Foreskin fibroblast (primary cell): ENCODE measurements at places on chromosomes 16 and 17.

- DNase-seq: no peak
Measured at GRCh38 chr17:80529904-80530292, 14.7 kb upstream of the RPTOR start.

GRCh38 chr16:85755929-85756768 is 5.3 kb upstream of the C16orf74 start:
- DNase-seq: peak; percentile 35

GRCh38 chr16:47395733-47396498 is 64.9 kb downstream of the ITFG1 start:
- DNase-seq: no peak

DNA sequence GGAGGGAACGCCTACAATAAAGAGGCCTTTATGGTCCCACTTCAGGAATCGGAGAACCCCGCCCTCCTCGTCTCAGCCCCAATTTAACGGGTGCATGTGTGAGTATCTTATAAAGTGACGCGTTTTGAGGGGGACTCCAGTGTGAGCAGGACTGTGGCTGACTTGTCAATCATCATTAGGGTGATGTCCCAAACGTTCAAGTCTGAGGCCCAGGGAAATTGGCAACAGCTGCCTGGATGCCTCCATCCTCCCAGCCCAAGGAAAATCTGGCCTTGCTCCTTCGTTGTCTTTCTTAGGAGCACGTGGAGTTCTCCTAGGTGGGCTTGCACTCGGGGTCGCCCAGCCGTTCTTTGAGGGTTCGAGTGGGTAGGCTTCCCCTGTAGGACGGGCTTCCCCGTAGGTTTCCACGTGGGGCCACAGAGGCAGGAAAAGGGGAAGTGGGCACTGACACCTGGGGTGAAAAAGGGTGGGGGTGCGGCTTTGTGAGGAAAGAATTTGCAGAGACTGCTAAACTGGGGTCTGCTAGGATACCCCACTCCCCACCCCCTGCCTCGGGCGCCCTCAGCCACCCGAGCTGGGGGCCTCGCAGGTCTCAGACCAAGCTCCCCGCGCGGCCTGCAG is 561 bp upstream of the HERPUD1 start:
- no peak for DNase-seq

- no peak for DNase-seq
Measured at GRCh38 chr16:15792563-15792971, 64.3 kb downstream of the MYH11 start.

GRCh38 chr16:80525420-80525819 is 15.4 kb upstream of the DYNLRB2 start:
- DNase-seq: no peak

DNA sequence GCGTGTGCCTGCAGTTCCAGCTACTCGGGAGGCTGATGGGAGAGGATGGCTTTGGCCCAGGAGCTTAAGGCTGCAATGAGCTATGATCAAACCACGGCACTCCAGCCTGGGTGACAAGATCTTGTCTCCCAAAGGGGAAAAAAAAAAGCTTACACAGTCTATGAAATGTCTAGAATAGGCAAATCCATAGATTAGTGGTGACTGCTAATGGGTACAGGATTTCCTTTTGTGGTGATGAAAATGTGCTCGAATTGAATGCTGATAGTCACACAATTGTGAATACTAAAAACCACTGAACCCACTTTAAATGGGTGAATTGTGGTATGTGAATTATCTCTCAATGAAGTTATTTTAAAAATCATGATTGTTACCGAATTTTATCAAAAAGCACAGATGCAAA is 14.9 kb downstream of the USP7 start:
- no peak for DNase-seq

- peak; percentile 17 for DNase-seq
Measured at GRCh38 chr17:58965221-58965620, 141.5 kb downstream of the TRIM37 start.

DNA sequence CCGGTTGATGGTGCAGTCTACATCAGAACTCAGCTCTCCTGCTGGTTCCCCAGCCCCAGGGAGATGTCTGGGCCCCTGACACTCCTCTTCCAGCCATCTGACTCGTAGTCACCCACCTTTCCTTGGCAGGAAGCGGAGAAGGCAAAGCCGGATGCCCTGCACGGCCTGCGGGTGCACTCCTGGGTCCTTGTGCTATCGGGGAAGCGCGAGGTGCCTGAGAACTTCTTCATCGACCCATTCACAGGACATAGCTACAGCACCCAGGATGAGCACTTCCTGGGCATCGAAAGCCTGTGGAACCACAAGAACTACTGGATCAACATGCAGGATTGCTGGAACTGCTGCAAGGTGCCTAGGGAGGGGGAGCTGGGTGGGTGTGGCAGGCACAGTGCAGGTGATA is 12.7 kb downstream of the DRC7 start:
- no peak for DNase-seq

- no peak for DNase-seq
Measured at GRCh38 chr16:86199182-86199581, 300.2 kb downstream of the IRF8 start.

DNA sequence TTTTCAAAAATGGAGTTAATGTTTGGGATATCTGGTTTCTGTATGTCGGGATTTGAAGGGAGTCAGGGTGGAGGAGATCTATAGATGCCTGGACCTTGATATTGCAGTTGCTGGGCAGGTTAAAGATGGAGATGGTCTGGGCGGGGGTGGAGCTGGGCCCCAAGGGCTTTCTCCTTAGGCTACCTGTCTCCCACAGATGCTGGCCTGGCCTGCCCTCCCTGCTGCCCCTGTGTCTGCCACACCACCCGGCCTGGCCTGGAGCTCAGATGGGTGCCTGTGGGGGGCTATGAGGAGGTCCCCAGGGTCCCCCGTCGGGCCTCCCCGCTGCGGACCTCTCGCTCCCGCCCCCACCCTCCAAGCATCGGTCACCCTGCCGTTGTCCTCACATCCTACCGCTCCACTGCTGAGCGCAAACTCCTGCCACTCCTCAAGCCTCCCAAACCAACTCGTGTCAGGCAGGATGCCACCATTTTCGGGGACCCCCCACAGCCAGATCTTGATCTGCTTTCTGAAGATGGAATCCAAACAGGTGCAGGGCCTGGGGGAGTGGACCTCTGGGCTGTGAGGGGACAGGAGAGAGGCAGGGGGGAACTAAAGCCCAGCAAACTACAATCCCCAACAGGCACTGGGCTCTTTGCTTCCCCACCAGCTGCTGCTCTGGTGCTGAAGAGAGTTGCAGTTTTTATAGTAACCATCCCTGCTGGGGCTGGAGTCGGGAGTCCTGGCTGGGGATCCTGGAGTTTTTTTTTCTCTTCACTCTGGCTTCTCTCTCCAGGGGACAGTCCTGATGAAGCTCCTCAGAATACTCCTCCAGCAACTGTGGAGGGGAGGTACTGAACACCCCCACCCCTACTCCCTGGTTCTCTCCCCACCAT is 2.9 kb downstream of the ARHGEF15 start:
- no peak for DNase-seq

DNA sequence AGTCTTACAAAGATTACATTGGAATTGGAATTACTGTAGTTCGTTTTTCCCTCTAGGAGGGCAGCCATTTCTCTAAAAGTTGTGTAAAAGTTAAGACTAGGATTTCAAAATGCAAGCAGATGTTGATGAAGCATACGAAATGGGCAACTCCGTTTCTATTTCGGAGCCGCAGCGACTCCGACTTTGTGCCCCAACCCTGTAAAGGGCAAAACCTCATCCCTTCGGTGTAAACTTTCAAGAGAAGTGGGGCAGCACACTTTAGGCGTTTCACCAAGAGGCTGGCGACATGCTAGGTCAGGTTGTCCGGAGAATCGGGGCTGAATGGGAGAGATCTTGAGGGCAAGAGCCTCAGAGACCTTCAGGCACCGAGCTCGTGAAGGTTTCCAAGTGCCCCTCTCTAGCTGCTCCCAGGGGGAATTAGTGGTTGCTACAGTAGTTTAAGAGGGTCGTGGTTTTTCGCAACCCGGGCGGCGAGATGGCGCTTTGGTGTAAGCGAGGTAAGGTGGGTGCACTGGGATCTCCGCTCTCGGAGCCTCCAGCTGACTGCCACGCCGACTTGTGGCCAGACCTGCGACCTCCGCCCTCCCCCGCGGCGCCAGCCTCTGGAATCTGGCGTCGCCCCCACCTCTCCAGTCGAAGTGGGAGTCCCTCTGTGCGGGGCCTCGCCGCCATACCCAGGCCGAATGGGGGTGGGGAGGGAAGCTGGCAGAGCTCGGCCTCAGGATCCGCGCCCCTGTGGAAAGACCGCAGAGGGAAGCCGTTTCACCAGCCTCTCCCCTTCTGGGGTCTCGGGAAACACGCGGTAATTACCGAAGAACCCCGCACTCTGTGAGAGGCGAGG is 1.0 kb upstream of the HEXIM2 start:
- peak; percentile 81 for DNase-seq

- DNase-seq: peak; percentile 90
Measured at GRCh38 chr16:352547-353403, at the start of gene AXIN1. Gene AXIN1 (minus strand): TSS chr16:352723. CDS start chr16:347025, 5,698 bp downstream.

DNA sequence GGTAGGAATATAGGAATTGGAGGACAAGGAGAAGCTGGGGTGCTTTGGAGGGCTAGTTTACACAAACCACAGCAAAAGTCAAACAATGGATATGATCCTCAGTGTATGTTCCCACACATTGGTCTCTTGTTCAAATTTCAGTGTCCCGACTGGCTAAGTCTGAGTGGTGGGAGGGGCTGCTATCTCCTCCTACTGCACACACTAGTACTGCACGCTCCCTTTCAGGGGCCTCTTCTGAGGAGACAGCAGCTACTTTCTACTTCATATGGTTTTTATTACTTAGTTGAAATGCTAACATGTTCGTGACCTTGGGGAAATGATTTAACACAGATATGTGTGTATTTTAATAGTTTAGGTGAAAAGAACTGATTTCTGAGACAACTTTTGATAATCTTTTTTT is 18.8 kb upstream of the KRT10 start:
- DNase-seq: peak; percentile 74

DNA sequence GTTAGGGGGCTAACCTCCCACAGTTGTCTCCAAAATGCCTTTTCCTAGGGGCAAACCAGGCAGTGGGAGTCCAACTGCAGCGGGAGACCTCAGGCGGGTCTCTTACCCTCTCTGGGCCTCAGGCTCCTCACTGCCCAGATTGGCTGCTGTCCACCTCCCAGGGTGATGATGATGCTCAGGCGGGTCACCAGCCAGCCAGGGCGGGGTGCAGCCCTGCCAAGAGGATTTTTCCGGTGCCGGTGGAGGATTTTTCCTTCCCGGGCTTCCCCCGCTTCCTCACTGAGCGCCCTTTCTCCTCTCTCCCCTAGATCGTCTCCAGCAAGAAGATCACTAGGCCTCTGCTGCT is 22.8 kb downstream of the CPNE2 start:
- DNase-seq: no peak

GRCh38 chr16:84840687-84841627 is 21.2 kb downstream of the CRISPLD2 start:
- no peak for DNase-seq

DNA sequence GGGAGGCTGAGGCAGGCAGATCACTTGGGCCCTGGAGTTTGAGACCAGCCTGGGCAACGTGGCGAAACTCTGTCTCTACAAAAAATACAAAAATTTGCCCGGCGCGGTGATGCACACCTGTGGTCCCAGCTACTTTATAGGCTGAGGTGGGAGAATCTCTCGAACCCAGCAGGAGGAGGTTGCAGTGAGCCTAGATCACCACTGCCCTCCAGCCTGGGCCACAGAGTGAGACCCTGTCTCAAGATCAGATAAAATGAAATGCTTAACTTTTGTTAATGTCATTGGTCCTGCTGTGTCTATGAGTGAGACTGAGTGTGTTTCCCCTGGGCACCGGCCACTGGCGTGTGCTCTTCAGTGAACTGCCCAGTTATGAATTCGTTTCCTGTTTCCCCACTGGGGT is 10.5 kb downstream of the FAM234A start:
- no peak for DNase-seq

GRCh38 chr17:79956853-79957252 is 78.8 kb downstream of the TBC1D16 start:
- DNase-seq: no peak

GRCh38 chr17:1890758-1891450 is 61.1 kb downstream of the RPA1 start:
- DNase-seq: no peak

DNA sequence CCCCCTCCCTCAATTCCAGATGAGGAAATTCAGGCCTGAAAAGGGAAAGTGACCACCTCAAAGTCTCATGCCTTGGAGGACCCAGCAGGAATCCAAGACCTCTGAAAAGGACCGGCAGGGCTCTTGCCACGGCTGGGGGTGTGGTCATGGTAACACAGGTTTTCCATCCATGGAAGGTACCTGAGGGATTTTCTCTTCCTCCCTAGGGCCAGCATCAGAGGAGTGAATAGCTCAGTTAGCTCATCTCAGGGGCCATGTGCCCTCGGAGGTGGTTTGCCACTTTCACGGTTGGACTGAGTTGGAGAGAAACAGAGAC is 1.3 kb downstream of the CIITA start:
- no peak for DNase-seq

GRCh38 chr16:84253173-84253572 is 13.4 kb upstream of the KCNG4 start:
- no peak for DNase-seq

DNA sequence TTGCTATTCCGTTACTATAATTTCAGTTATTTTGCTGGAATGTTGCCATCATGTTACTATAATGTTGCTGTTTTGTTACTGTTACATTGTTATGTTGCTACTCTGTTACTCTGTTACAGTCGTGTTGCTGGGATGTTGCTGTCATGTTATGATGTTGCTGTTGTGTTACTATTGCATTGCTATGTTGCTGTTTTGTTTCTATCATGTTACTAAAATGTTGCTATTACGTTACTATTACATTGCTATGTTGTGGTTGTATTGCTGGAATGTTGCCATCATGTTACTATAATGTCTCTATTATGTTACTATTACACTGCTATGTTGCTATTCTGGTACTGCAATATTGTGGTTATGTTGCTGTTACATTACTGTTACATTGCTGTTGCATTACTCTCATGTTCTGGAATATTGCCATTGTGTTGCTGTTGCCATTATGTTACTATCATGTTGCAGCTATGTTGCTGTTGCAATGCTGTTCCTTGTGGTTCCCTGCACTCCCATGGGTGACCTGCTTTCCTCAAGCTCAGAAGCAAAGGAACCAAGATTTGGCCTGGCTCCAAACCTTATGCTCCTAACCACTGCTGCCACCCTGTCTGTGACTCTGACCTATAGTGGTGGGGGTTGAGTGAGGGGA is 64.4 kb downstream of the ABCC6 start:
- DNase-seq: peak; percentile 15

DNA sequence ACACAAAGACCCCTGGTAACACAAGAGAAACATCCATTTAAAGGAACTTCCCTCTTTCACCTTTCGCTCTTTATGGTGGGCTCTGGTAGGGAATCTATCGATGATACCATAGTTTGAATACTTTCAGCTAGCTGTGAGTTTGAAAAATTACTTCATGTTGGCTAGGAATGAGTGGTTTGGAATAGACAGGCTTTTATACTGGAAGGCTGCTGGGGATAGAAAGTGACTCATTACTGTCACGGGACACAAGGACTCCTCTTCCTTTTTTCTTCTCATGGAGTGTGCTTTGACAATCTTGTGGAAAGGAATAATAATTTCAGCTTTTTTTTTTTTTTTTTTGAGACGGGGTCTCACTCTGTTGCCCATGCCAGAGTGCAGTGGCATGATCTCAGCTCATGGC is 76.9 kb downstream of the CYB561 start:
- DNase-seq: peak; percentile 48
